ENCODE measurements at places on chromosomes 1 and 21. TPM values are rescaled to one million over a fixed set of nuclear protein-coding genes. Genes with fewer than 3 reads are reported as not detected.

- no peak overlapping the region for H3K4me3 ChIP-seq
- no peak overlapping the region for H3K27ac ChIP-seq
- no peaks in the 10 kb centered on the region for H3K36me3 ChIP-seq
These were observed 41.7 kb downstream of the TNFRSF9 start for GRCh38 chr1:7898962-7899361.

GRCh38 chr1:147124266-147124665 lies 48.0 kb downstream of the PRKAB2 start:
- H3K4me3 ChIP-seq: no peak overlapping the region
- no peaks in the 10 kb centered on the region for H3K4me1 ChIP-seq
- no peak overlapping the region for H3K27ac ChIP-seq

- no peak overlapping the region for H3K4me3 ChIP-seq
- H3K27ac ChIP-seq: no peak overlapping the region
- no peaks in the 10 kb centered on the region for H3K4me1 ChIP-seq
- H3K36me3 ChIP-seq: no peaks in the 10 kb centered on the region
- H3K27me3 ChIP-seq: no peaks in the 10 kb centered on the region
These were observed 74.2 kb downstream of the PTPRC start for GRCh38 chr1:198713081-198713480.

- no peaks in the 10 kb centered on the region for H3K36me3 ChIP-seq
- no peak overlapping the region for H3K27ac ChIP-seq
- no peak for DNase-seq
These were observed 51.3 kb downstream of the PTGS2 start for GRCh38 chr1:186628910-186629309.

DNA sequence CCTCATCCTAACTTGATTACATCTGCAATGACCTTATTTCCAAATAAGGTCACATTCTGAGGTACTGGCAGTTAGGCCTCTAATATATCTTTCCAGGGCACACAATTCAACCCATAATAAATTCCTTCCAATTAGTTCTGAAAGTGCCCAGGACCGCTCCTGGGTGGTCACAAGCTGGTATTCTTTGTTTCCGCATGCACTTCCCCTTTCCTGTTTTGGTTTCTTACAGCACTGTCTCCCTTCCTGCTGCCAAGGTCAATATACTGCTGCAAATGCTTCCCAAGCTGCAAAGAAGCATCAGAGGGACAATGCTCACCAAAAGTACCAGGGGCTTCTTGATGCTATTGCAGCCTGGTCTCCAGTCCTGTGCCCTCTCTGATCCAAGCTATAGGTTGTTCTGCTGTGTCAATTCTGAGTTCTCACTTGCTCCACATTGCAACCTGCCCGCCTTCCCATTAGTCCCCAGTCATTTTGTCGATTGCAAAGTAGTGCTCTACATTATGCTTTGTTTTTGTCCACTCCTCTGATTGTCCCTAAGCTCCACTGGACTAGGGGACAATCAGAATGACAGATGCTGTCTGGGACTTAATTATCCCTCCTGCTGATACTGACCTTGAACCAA lies 13.9 kb upstream of the XPR1 start:
- no peak overlapping the region for H3K4me3 ChIP-seq
- no peak overlapping the region for H3K27ac ChIP-seq
- H3K36me3 ChIP-seq: no peaks in the 10 kb centered on the region
- no peaks in the 10 kb centered on the region for H3K27me3 ChIP-seq

- H3K27ac ChIP-seq: no peak overlapping the region
- H3K36me3 ChIP-seq: no peaks in the 10 kb centered on the region
- no peak overlapping the region for H3K4me3 ChIP-seq
- DNase-seq: no peak
These were observed 39.0 kb upstream of the USH2A start for GRCh38 chr1:216462066-216462775.

- H3K4me3 ChIP-seq: no peak overlapping the region
- peak overlapping the region; percentile 18 for H3K27ac ChIP-seq
- peaks cover 10% of the 10 kb centered on the region for H3K4me1 ChIP-seq
- no peaks in the 10 kb centered on the region for H3K27me3 ChIP-seq
- peak; percentile 13 for DNase-seq
- no peaks in the 10 kb centered on the region for H3K36me3 ChIP-seq
These were observed 70.6 kb upstream of the GCLM start for GRCh38 chr1:93979718-93980319.

GRCh38 chr1:235887676-235888075 lies 21.0 kb upstream of the LYST start:
- no peaks in the 10 kb centered on the region for H3K36me3 ChIP-seq
- DNase-seq: no peak
- no peaks in the 10 kb centered on the region for H3K27me3 ChIP-seq
- no peak overlapping the region for H3K4me3 ChIP-seq
- no peak overlapping the region for H3K27ac ChIP-seq
- H3K4me1 ChIP-seq: no peaks in the 10 kb centered on the region

GRCh38 chr1:153346077-153346723 lies 2.4 kb downstream of the PGLYRP4 start:
- H3K27me3 ChIP-seq: no peaks in the 10 kb centered on the region
- no peak for DNase-seq
- no peak overlapping the region for H3K27ac ChIP-seq
- no peaks in the 10 kb centered on the region for H3K4me1 ChIP-seq

DNA sequence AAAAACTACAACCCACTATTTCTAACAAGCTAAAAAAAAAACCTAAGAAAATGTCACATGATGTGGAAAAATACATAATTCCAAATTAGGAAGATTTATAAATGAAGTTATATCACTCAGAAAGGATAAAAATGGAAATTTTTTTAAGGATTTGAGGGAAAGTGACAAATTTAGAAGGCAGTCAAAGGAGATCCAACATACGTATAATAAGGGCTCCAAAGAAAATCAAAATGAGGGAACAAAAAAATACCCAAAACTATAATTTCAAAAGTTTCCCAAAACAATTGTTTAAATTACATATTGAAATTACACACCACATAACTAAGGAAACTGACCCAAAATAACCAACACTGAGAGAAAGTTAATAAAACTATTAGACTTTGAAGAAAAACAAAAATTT lies 381.1 kb upstream of the KAZN start:
- H3K27ac ChIP-seq: no peak overlapping the region
- no peaks in the 10 kb centered on the region for H3K36me3 ChIP-seq
- H3K27me3 ChIP-seq: no peaks in the 10 kb centered on the region
- H3K4me3 ChIP-seq: no peak overlapping the region

DNA sequence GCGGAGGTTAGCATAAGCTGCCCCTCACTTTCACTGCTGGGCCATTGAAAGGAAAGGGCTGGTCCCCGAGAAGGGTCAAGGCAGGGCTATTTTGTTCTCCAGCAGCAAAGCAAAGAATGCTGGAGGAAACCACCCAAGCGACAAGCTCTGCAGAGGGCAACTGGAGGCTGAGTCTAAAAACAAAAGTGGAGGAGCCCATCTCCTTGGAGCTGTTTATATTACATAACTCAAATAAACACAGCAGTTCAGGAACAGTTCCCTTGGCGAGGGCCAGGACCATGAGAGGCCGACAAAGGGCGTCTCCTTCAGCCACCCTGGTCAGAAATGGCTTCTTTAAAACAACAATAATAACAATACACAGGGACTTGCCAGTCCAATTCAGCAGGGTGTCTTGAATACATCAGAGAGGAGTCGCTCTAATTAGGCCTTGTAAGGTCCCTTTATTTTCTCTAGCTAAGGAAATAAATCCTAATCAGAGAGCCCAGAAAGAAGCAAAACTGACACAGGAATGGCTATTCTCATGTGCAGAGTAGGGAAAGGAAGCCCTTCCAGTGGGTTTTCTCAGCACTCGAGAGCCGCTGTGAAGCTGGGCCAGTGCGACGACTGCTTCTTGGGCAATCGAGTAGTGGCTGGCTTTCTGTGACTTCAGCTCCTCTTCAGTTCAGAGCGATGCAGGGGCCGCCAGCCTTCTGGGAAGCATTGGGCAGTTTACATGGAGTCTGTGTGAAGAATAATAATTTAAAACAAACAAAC lies 57.0 kb upstream of the TARBP1 start:
- no peak for DNase-seq
- no peaks in the 10 kb centered on the region for H3K36me3 ChIP-seq
- H3K27me3 ChIP-seq: no peaks in the 10 kb centered on the region
- peaks cover 75% of the 10 kb centered on the region for H3K4me1 ChIP-seq

DNA sequence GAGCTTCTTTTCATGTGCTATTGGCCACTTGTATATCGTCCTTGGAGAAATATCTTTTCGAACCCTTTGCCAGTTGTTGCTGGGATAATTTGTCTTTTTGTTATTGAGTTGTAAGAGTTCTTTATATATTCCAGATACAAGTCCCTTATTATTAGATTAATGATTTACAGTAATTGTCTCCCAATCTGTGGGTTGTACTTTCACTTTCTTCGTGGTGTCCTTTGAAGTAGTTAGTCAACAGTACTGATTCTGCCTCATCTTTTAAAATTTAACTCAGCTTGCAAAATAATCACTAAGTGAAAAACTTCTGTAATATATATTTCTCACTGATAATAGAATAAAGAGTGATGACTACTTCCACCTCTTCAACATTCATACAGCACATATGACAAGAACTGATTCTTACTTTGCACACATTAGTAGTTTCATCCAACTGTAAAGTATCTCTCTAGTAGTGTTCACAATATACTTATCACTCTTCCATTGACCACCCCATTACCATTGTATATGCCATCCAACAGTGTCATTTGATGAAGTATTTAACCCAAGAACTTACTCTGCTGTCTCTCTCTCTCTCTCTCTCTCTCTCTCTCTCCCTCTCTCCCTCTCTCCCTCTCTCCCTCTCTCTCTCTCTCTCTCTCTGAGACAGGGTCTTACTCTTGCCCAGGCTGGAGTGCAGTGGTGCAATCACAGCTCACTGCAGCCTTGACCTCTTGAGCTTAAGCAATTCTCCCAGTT lies 104.2 kb upstream of the DMRTA2 start:
- peaks cover 3% of the 10 kb centered on the region for H3K36me3 ChIP-seq
- H3K4me1 ChIP-seq: no peaks in the 10 kb centered on the region
- DNase-seq: no peak
- H3K27ac ChIP-seq: no peak overlapping the region
- H3K4me3 ChIP-seq: no peak overlapping the region

- H3K4me1 ChIP-seq: no peaks in the 10 kb centered on the region
- no peaks in the 10 kb centered on the region for H3K27me3 ChIP-seq
- no peak overlapping the region for H3K27ac ChIP-seq
- no peak overlapping the region for H3K4me3 ChIP-seq
- no peak for DNase-seq
These were observed 135.5 kb downstream of the MIS18A start for GRCh38 chr21:32143241-32143939.

DNA sequence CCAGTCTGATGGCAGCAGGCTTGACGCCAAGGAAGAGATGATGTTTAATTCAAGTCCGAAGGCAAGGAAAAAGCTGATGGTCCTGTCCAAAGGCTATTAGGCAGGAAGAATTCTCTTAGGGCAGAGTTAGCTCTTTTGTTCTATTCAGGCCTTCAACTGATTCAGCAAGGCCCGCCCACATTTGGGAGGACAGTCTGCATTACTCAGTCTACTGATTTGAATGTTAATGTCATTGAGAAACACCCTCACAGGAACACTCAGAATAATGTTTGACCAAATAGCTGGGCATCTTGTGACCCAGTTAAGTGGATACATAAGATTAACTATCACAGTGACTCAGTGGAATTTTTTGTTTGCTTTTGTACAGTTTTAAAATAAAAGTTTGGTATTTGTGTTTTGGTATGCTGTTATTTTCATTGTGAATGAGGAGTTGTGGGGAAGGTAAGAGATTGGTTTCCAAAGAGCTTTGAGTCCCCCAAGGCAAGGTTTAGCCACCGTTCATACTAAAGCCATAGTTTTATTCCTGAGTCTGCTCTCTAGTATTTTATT lies 1.7 kb upstream of the ZNF691 start:
- peak overlapping the region; percentile 2 for H3K27ac ChIP-seq
- H3K4me3 ChIP-seq: no peak overlapping the region
- DNase-seq: no peak
- H3K27me3 ChIP-seq: no peaks in the 10 kb centered on the region
- H3K4me1 ChIP-seq: peaks cover 13% of the 10 kb centered on the region

DNA sequence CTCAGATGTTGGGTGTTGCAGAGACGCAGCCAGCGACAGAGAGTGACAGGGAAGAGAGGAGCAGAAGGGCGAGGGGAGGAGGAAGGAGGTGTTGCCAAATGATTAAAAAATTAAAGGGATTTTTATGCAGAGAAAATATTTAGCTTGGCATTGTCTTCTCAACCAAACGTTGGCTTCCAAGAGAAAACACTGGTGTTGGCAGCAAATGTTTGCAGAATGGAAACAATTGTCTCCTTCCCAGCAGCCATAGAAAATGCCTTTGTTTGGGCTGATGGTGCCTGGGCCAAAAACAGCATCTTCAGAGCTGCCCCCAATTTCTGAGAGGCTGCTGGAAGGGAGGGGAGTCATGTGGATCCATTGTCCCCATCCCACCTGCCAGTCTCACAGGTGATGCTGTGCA lies 29.7 kb upstream of the GRIK3 start:
- H3K27ac ChIP-seq: no peak overlapping the region
- H3K36me3 ChIP-seq: no peaks in the 10 kb centered on the region
- no peak overlapping the region for H3K4me3 ChIP-seq
- peaks cover 5% of the 10 kb centered on the region for H3K4me1 ChIP-seq

- H3K27ac ChIP-seq: no peak overlapping the region
- H3K27me3 ChIP-seq: no peaks in the 10 kb centered on the region
- no peaks in the 10 kb centered on the region for H3K36me3 ChIP-seq
- no peaks in the 10 kb centered on the region for H3K4me1 ChIP-seq
These were observed 172.5 kb downstream of the CTH start for GRCh38 chr1:70583522-70583921.

DNA sequence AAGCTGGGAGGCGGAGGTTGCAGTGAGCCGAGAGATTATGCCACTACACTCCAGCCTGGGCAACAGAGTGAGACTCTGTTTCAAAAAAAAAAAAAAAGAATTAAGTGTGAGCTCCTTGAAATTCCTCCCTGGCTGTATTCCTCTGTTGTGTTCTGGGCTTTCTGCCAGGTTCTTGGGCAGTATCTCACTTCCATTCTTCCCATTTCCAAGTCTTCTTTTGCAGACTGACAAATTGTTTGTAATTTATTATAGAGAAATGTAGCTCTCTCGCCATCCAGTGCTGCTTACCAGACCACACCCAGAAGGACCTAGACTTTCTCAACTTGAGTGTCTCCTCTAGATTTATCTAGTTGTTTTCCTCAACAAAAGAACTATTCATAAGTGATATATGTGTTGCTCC lies 105.0 kb upstream of the ADGRL2 start:
- H3K27me3 ChIP-seq: no peaks in the 10 kb centered on the region
- H3K27ac ChIP-seq: no peak overlapping the region
- no peaks in the 10 kb centered on the region for H3K36me3 ChIP-seq
- DNase-seq: peak; percentile 37
- peaks cover under 1% of the 10 kb centered on the region for H3K4me1 ChIP-seq

DNA sequence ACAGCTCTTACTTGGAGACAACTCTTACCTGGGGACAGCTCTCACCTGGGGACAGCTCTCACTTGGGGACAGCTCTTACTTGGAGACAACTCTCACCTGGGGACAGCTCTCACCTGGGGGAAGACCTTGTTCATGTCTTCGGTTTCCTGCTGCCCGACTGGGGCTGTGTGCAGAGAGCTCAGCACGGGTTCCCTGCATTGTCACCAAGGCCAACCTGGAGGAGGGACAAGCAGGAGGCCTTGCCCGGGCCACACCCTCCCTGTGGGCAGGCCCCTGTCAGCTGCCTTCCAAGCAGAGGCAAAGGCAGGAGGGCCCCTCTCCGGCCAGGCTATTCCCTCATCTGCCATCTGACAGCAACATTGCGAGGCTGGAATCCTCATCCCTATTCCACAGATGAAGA lies at the start of gene LDLRAD1:
Gene LDLRAD1 (minus strand): TSS at position 208 of the 400 bp plus-strand sequence. CDS start 74 bp downstream, at position 134.
- no peak within 1 kb of the TSS for H3K4me3 ChIP-seq
- H3K27ac ChIP-seq: no peak within 1 kb of the TSS
- H3K36me3 ChIP-seq: no peaks in the 10 kb centered on the region
- DNase-seq: no peak
- peaks cover 4% of the 10 kb centered on the region for H3K27me3 ChIP-seq
- H3K4me1 ChIP-seq: no peaks in the 10 kb centered on the region

TOR1AIP2 gene
- total RNA-seq: 67.3 TPM

PYHIN1 gene
- 0.30 TPM for total RNA-seq

RSPH1 gene
- total RNA-seq: 14.3 TPM

PWP2 gene
- total RNA-seq: 15.2 TPM

CELA3B gene
- total RNA-seq: not detected

CSRP1 gene
- total RNA-seq: 166 TPM

USH2A gene
- total RNA-seq: 0.39 TPM

ZNF683 gene
- not detected for total RNA-seq

Measured in spinal cord (tissue), 10 donors.